Activated T-helper 1 cell treated with anti-CD3 and anti-CD28 coated beads, Interleukin-2, amount 50 U/mL, for 16 hours (primary cell): ENCODE measurements at places on chromosomes 5 and 9.

DNA sequence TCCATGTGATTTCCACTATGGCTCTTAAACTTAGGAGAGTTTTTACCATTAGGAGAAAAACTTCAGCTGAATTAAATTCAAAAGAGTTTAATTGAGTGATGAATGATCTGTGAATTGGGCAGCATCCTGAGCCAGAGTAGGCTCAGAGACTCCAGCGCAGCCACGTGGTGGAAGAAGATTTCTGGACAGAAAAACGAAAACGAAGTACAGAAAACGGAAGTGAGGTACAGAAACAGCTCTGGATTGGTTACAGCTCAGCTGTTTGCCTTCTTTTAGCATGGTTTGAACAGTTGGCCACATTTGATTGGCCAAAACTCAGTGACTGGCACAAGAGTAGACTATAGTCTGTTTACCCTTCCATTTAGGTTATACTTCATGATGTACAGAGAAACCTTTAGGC, 69.2 kb upstream of the PLPP1 start:
- no peak for DNase-seq

DNA sequence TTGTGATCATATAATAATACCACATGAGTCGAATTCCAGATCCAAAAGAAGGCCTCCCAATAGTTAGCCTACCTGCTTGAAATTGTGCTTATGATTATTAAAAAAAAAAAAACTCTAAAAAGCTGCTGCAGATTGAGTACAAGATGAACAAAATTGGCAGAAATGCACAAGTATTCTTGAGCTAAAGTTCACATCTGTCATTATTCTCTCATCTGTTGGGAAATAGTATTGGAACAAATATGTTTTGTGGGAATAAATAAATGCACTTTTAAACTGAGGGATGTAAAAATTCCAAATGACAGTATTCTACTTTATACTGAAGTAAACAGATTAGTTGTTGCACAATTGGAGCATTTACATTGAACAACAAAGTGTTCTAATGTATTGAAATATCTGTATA, 15.7 kb downstream of the DAB2 start:
- DNase-seq, result no peak

DNA sequence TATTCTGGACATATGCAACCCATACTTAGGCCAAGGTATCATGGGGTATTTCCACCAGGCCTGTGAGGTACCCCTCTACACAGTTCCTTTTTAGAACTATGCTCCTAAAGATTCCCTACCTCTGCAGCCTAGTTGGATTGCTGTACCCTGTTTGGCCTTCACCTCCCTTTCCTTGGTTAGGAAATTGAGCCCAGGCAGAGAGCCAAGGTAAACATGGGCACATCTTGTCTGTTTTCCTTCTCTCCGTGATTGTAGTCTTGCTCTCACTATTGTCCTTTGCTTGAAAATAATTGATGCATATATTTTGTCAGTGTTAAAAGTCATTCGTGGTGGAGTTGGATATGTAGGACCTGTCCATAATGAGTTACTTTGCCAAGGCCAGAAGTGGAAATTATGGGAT, 26.7 kb downstream of the BDP1 start:
- DNase-seq, result no peak

DNA sequence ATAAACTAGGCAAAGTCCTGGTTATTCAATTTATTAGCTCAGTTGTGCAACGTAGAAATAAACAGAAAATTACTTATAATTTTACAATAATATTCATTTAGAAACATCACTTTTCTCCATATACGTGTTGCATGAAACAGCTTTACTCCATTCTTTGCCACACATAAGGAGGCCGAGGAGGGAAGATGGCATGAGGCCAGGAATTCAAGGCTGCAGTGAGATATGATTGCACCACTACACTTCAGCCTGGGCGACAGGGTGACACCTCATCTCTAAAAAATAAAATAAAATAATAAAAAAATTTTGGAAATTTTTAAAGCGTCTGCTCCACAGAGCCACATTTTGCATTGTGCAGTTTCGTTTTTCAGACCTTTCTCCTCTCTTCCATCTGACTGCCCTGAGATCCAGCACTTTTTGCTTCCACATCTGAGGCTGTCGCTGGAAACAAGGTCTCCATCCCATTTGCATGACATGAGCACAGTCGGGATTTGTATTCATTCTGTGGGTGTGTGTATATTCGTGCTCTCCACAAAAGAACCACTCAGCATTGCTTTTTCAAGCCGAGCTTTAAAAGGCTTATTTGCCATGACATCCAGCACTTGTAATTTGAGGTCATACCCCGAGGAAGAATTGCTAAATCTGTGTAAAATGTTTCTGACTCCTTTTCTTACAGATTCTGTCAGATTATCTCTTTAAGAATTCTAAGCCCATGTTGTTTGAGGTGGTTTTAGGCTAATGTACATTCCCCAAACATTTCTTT, 98.6 kb upstream of the MSX2 start:
- DNase-seq, result no peak

GRCh38 chr5:158525663-158526062, 574.1 kb downstream of the EBF1 start:
- DNase-seq, result no peak

- DNase-seq, result no peak
These were observed 29.0 kb downstream of the ANGPTL2 start for GRCh38 chr9:127093319-127094020.

DNA sequence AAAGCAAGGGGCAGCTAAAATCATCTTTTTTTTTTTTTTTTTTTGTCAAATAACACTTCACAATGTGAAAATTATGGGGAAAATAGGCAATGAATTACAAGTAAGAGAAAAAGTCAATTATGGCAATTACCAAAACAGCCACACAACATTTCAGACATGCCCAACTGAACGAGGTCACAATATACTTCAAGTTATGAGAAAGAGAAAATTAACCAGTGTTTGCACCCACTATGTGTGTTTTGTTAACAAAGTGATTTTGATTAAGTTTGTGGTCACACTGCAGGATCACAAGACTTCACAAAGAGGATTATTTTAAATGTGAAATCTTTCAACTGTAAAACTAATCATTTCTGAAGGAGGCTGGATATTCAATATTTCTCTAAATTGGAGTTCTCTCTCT, 1032.8 kb upstream of the DMAC1 start:
- no peak for DNase-seq

DNA sequence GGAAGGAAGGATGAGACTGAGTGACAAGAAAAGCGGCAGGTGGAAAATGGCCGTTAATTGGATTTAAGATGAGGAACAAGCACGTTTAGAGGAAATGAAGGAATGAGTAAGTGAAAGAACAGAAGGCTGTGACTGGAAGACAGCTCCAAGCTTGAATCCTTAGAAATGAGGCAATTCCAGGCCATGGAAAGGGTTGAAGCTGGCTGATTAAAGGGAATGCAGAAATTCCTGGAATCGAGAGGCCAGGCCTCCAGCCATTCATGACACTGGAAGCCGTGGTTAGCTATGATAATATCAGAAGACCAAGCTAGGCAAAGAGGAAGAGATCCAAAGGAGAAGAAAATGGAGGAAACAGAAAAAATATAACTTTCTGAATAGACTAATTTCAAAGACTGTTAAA, 84.2 kb downstream of the ARL15 start:
- DNase-seq, result no peak

DNA sequence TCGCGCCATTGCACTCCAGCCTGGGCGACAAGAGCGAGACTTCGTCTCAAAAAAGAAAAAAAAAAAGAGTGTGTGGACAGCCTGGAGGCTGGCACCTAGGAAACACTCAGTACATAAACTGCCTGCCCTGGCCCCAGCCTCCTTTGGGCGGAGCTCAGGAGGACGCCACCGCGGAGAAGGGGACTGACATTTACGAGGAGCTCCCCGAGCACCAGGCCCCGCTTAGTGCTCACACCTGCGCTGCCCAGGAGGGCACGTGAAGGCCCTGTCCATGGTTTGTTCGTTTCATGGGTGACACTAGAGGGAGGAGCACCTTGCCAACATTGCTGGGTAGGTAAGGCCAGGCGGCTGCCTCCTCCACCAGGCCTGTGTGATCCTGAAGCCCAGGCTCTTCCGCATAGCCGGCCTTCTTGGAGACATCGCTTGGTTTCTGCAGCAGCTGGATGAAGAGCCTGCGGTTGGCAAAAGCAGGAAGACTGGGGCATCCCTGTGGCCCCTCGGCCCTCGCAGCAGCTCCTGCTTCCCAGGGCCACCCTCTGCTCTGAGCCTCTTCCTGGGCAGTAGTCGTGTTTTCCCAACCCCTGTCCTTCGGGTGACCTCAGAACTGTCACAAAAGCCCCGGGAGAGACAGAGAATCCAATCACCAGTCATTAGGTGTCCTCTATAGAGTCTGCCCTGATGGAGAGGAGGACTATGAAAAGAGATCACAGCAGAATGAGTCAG, 26.2 kb upstream of the LAMC3 start:
- no peak for DNase-seq

GRCh38 chr5:142749321-142749720, 20.9 kb upstream of the ARHGAP26 start:
- no peak for DNase-seq

DNA sequence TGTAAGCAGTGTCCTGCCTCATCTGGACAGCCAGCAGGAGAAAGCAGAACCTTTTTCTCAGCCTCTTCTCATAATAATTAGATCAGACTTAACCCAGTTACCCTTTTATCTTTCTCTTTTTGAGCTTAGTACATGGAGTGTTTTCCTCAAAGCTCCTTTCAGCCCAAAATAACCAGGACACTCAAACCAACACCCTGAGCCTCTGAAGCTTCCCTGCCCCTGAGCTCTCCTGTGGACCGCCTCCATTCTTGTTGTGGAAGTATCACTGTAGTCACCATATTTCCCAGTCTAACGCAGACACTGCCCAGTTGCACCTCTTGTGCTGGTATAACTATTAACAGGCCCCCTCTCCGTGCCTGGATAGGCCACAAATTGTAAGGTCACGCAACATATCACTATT, 53.8 kb upstream of the ZNF622 start:
- no peak for DNase-seq

DNA sequence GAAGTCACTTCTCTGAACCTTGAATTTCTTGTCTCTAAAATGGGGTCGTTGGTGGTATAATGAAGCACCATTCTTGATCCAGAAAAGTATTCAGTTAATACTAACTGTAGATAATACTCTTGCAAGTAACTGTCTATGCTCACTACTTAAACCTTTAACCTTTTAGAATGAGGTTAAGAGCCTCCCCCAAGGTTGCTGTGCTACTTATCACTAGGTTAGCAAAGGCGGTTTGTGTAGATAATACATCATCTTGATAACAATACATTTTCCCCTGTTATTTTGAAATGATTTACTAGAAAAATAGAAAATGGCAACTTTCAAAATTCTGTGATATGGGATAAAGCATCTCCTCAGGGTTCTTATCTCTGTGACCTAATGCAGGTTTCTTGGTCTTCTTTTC, 12.6 kb downstream of the MAP3K1 start:
- no peak for DNase-seq

DNA sequence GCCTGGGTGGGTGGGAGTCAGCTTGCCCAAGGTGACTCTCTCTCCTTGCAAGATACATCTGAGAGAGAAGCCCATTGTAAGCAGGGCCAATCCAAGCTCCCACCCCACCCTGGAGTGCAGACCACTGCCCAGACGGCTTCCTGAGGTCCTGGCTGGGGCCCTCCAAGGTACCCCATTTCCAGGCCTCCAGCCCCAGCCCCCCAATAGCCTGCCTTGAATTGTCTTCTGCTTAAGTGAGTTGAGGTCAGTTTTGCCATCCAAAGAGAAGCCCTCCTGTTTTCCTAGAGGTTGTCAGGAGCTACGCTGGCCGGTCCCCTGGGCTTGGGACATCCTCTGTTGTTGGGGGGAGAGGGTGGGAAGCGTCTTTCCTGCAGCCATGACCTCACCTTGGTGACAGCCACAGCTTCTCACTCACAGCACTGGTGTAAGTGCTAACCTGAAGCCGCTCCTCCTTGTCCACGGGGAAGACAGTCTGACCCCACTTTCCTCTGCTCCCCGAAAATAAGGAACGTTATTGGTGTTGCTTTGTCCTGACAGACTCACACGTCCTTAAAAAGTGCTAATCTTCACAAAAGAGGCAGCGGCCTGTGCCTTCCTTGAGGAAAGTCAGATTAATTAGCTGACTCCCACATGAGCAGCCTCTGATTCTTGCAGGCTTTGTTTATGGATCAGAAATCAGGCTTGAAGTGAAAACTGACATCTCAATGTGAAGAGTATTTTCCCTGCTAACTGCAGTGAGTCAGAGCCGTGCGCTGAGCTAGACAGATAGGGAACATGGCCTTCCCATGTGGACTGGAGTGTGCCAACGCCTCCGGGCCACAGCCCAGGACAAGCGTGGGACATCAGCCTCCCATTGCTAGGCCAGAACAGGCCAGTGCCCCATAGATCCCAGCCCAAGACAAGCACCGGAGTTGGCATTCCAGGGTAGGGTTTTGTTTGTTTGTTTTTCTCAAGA, 52.3 kb downstream of the ADAMTS2 start:
- DNase-seq, result no peak

DNA sequence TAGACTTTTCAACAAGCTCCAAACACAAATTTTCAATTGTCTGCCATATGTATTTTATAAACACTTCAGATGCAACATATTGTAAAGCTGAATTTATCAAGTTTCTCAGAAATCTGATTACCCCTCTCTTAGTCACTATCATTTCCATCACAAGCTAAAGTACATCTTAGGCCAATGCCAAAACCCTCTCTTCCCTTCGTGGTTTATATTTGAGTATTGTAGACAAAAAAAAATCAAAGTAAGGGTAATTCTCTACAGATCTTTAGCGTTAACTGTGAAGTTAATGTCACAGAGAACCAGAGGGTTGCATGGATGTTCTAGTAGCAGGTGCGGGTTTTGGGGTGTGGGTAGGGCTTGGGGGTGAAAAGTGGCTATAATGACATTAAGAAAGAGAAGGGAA, 387.7 kb upstream of the PTGER4 start:
- DNase-seq, result no peak

GRCh38 chr5:60651872-60652620, 47.9 kb downstream of the DEPDC1B start:
- DNase-seq, result no peak

DNA sequence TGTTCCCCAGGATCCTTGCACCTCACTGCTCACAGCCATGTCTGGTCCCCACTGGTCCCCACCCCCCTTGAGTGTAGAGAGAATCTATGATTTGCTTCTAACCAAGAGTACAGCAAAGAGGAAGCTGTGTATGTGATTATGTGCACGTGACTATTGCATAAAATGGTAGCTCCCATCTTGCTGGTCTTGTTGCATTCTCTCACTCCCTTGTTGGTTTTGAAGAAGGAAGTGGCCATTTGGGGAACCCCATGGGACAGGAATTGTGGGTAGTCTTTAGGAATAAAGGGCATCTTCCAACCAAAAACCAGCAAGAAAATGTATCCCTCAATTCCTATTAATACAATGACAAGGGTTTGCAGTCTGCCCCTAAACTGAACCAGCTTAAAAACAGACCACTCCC, 5.2 kb upstream of the FCN2 start:
- DNase-seq, result no peak

- DNase-seq, result no peak
These were observed 101.7 kb upstream of the LHFPL2 start for GRCh38 chr5:78750281-78750680.
